ENCODE measurements at places on chromosomes 11 and 22.

DNA sequence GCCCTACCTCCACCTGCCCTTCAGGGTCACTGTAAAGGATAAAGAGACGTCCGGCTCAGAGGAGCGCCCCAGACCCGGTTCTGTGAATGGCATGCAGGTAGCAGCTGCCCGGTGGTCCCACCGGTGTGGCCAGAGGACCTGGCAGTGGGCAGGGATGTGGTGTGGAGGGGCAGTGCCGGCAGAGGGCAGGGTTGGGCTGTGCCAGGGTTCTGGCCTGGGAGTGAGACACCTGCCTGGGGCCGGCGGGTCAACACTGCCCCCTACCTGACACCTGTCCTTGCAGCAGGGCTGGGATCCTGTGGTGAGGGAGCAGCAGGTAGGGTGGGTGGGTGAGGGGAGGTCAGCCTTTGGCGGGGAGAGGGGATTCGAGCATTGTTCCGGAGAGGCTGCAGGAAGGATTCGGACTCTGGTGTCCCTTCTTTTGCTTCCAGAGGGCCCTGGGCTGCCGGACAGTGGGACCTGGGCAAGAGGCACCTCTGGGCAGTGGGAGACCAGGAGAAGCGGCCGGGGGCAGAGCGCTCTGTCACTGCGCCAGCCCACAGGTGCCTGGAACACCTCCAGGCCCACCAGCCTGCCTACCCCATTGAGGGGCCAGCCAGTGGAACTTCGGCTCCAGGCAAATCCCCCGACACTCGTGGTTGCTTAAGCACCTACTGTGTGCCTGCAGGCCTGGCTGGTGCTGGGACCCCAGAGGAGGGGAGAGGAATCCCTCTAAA lies 1.6 kb upstream of the PHLDA2 start:
- DNase-seq: peak; percentile 27

DNA sequence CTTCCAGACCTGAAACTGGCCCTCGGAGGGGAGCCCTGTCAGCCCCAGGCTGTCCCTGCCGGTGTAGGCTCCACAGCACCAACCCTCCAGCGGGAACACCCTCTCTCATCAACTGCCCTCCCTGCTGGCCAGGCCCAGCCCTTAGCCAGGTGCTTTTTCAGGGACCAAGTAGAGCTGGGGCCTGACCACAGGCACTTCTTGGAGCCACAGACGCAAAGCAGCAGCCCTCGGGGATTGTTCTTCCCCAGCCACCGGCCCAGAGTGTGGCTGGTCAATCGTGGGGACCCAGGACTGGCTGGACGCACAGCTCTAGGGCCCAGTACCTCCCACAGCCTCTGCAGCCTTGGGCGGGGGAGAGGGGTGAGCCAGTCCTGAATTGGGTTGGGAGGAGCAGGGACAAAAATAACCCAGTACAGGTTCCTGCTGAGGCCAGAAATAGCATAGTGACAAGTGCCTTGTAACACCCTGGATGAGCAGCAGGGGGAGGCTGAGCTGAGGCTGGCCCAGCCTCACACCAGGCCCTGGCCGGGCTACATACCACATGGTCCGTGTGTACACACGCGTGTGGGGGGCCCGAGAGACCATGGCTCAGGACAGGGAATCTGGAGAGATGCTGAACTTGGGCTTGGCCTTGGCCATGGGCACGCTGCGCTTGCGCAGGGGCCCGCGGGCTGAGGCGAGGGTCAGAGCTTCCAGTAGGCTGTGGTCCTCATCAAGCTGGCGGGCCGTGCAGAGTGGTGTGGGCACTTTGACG lies 2.0 kb downstream of the KCNJ11 start:
- peak; percentile 17 for DNase-seq

DNA sequence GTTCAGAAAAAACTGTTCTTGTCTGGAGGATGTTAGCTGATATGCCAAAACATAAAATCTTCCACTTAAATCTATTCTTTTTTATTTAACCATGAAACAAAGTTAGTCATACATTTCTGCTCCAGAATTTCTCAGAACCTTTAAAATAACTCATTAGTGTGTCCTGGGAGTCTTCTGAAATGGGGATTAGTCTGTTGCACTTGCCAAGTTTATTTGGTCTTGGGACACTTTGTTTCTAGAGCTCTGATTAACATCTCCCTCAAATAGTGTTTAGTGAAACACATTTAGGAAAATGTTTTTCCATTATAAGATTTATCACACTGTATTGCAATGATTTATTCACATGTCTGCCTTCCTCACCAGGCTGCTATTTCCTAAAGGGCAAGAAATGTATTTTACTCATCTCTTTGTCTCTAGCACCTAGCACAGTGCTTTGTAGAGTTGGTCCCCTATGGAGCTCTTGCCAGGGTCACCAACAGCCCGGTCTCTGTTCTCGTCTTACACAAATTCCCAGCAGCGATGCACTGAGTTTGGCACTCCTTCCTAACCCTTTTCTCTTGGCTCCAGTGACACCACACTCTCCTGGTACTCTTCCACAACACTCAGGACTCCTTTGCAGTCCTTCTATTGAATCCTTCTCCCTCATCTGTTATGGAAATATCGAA lies 189.2 kb downstream of the CSNK2A3 start:
- DNase-seq: no peak

GRCh38 chr11:15927864-15928217 lies 428.5 kb downstream of the SOX6 start:
- no peak for DNase-seq

- DNase-seq: no peak
Observed at GRCh38 chr11:35856756-35857155, 87.1 kb upstream of the LDLRAD3 start.

DNA sequence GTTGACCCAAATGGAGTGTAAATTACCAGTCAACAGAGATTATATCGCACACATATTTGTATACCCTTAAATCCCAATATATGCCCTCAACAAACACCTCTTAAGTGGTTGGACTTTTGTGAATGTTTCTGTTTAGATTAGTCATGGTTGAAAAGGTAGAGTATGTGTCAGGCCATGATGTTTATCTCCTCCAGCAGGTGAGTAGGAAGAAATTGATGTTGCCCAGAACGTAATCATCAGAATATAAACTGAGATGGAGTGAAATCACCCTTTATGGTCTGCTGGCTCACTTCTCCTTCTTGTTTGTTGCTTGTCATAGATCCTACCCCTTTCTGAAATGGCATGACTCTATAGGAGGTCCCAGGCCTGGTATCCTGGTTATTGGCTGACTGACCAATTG lies 431.8 kb downstream of the ETS1 start:
- no peak for DNase-seq

DNA sequence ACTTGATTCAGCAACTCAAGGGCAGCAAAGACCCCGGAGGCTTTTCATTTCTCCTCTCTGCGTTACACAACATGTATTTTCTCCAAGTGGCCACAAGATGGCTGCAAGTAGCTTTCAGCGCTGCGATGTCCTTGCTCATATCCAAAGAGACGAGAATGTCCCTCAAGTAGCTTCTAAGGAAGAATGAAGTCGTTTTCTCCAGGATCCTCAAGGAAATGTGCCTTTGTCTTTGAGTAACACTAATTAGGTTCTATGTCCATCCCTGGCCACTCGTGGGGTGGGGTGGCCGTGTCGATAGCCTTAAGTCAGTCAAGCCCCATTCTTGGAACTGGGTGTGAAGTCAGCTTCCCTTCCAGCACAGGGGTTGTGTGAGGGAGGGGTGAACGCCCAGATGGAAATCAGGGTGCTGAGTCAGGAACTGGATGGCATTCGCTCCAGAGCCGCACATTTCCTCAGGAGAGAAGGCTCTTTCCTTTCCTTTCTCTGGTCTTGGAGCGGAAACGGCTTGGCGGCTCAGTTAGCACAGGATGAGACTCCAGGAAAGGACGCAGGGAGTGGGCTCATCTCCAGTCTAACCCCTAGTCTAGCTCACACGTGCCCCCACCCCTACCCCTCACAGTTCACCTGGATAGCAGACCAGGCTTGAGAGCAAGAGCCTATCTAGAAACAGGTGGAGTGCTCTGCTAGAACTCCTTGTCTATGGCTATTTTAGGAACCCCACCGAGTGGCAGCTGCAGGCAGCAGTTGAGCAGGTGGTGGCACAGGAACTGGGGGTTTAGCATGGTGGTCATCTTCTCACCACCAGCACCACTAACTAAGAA lies 44.3 kb downstream of the NNMT start:
- peak; percentile 16 for DNase-seq

- DNase-seq: peak; percentile 6
Observed at GRCh38 chr11:134592391-134592990, 180.4 kb upstream of the B3GAT1 start.

DNA sequence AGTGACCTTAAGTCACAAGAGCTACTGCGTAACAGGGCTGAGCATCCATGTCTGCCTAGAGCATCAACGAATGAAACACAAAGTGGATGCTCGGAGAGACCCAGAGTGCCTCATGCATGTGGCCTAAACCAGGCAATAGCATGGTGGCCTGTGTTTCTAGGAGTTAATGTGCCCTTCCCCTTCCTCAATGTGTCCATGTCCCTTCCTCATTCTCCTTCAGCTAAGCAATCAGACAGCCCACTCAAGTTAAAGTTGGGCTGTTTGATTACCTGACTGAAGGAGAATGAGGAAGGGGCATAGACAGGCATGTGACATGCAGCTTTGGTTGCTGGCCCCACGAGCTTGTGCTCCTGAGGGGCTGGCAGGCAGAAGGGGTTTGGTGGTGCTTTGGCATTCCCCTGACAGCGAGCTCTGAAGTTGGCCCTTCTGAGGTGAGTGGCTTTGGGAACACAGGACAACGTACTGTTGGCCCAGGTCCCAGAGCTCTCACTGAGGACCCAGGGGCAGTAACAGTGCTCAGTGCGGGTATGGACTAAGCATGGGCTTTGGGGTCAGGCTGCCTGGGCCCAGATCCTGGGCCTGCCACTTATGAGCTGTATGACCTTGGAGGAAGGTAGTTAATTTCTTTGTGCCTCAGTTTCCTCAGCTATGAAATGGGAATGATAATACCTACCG lies 46.7 kb downstream of the IRAG1 start:
- no peak for DNase-seq

- DNase-seq: no peak
Observed at GRCh38 chr22:24146791-24147353, 34.4 kb upstream of the SUSD2 start.

DNA sequence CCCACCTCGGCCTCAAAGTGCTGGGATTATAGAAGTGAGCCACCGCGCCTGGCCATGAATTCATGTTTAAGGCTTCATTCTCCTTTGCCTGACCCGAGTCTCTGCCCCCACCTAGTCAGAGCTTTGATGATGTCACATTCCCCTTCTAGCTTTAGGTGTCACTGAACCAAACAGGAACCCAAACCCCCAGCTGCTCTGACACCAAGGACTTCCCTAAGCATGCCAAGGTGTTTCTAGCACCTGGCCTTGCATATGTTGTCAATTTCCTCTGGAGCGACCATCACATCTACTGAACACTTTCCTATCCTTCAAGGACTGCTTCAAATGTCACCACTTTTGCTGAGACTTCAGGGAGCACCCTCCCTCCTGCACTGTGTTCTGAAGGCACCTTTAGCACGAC lies 2.3 kb downstream of the F2 start:
- no peak for DNase-seq

- no peak for DNase-seq
Observed at GRCh38 chr11:2559527-2560311, 114.9 kb downstream of the KCNQ1 start.

DNA sequence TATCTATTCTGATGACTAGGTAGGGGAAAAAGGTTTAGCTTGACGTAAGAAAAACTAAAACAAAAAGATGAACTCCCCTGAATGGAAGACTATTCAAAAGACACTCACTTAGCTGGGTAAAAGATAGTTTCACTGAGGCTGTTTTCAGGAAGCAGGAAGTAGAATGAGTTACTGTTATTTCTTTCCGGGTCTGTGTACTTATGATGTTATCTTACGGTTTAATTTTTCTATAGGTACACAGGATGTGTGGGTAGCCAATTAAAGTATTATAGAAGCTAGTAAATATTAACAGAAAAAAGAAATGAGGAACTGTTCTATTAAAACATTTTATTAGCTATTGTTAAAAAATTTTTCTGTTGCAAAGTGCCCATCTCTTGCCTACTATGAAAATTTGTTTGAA lies 45.8 kb upstream of the MMP7 start:
- DNase-seq: no peak

DNA sequence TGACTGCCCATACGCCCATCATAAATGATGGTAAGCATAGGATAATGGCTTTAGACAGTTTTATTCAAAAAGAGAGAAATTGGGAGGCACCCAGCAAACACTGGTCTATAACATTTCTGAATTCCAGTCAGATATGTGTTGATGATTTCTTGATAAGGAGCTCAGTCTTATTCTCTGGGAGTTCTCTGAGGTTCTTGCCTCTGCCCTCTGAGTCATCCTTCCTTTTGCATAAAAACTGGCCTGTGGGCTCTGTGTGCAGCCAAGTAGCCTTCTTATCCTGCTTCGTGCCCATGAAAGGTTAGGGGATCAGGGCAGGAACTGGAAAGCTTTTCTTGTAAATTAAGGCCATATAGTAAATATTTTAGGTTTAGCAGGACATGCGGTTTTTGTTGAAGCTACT lies 48.9 kb downstream of the FAR1 start:
- DNase-seq: no peak

- DNase-seq: no peak
Observed at GRCh38 chr11:2217211-2218030, 45.8 kb upstream of the TH start.

DNA sequence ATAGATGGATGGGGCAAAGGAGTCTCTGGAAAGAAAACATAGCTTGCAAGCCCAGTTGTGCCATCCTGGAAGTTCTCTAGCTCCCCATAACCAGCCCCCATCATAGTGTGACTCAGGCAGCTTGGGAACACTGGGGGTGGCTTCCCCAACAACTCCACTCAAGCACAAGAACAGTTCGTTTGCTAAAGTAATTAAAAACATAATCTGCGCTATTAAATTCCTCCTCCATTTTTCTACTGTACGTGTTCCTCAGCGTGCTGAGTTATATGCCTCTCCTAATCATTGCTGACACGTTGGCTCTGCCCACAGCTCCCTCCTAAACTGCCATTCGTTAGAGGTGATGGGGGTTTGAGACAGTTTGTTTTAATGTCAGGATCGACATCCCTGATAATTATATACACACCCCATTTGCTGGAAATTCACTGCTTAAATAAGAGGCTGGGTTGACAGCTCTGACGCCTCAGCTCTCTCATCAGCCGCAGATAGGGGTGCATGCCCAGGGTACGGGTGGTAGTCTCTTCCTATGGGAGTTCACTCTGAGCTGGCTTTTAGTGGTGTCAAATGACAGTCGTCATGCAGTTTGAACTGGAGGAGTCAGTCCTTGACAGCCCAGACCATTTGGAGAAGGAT lies 59.5 kb upstream of the SEZ6L start:
- no peak for DNase-seq

DNA sequence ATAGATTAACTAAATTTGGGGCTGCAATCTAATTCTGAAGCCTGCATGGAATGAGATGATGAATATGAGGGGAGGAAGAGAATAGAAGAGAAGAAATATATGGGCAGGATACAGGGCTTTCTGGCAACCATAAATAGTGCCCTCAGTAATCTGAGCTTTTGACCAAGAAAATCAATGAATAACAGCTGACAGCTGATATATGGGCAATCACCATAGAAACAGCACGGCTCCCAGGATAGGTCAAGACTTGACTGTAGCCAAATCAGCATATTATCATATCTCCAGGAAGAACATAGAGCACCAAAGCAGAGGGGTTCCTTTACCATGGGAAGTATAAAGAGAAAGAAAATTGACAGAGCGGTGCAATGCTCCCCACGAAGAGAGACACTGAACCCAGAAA lies 643.8 kb upstream of the TENM4 start:
- DNase-seq: no peak
